ENCODE measurements at places on chromosomes 6 and 20. TPM values are rescaled to one million over a fixed set of nuclear protein-coding genes. Genes with fewer than 3 reads are reported as not detected.

GRCh38 chr6:100622907-100623692, 158.4 kb upstream of the SIM1 start:
- DNase-seq, result no peak

DNA sequence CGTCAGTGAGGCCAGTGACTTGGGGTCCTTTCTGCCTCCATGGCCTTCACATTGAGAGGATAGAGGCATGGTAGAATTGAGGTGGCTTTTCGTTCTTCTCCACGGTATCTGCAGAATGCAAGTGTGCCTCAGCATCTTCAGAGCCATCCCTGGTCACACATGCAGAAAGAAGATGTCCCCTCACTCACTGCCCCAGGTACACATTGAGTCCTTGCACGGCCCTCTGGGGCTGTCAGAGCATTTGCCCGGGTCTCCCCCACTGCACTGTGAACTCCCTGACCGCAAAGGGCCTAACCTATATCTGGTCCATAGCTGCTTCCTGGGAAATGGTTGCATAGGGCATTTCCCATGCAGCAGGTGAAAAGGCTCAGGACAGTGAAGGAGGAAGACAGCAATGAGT, 115.7 kb downstream of the SCML4 start:
- no peak for DNase-seq

GRCh38 chr20:44481719-44482416, 6.2 kb downstream of the TTPAL start:
- DNase-seq, result no peak

GRCh38 chr20:50876063-50876685, 55.1 kb downstream of the ADNP start:
- DNase-seq, result peak; percentile 72

DNA sequence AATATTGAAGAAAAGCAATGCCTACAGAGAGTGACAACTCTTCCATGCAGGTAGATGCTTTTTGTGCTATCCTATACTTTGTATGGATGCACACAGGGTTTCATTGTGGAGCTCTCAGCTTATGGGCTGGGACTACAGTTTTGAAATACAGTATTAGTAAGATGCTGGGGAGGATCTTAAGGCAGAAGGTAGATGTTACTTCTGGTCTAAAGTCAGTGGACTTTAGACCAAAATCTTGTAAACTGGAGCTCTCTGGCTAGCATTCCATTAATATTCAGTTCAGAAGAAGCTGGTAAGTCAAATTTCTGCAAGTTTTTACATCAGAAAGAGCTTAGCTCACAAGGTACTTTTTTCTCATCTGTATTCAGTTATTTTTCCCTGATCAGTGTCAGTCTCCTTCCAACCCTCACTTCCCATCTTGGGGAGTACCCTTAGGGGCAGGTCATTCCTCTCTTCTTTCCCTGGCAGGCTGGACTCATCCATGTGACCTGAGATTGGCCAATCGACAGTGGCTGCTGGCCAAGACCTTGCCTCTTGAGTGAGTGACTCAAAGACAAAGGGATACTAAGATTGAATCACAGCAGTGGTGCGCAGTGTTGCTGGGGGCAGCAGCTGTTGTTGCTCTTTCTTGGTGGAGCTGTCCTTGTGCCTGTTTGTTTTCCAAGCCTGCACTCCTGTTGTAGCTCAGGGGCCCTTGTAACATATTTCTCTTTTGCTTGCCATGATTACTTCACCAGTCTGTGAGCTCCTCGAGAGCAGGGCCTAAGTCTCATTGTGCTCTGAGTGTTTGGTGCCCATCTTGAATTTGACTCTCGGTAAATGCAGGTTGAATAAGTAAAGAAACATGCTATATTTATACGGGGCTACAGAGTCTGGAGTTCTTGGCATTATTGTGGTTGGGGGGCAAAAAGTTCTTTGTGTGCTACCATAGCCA, 2.8 kb upstream of the PHF20 start:
- peak; percentile 97 for DNase-seq

- DNase-seq, result no peak
These were observed 48.3 kb downstream of the TXLNB start for GRCh38 chr6:139243536-139243935.

Gene HSPA1L
- 0.84 TPM for total RNA-seq

Gene IL17A
- total RNA-seq, result not detected
